ENCODE measurements at places on chromosomes 3 and 15.

DNA sequence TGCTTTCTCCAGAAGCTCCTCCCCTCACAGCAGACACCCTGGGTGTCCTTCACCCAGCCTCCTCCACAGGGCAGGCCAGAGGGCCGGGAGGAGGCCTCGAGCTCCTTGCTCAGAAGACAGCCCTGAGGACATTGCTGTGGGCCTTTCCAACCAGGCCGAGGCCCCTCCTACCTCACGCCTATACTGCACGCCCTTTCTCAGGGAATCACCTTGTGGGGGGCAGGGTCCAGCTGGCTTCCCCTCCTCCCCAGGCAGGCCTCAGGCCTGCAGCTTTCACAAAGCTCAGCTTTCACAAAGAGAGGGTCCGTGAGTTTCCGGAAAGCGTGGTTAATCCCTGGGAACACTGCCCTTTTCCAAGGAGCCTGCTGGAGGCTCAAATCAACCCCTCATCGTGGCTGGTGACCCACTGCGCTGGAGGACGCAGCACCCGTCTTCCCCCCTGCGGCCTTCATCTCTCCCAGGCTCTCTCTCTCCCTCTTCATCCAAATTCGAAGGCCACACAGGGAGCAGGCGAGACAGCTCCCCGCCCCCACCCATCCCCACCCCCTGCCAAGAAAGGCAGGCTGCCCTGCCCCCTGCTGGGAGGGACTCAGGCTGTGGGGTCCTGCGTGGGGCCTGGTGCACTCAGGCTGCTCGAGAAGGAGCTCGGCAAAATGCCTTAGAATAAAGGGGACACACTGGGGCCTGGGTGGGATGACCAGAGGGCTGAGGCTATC lies 79.4 kb downstream of the OCA2 start:
- no peak for DNase-seq

DNA sequence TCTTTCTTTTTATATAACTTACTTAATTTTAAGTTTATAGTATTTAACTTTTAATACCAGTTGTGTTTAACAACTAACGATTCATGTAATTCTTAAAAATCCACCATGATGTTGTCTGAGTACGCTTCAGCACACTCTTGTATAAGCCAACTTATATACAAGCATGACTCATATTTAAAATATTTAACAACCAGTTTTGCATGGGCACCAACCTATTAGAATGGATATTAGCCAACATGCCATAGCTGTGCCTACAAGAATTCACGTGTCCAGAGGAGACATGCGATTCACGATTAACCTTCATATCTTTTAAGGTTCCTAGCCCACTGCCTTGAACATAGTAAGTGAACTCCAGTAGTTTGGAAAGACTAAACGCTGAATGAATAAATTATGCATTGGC lies 1023.2 kb downstream of the TBL1XR1 start:
- no peak for DNase-seq

DNA sequence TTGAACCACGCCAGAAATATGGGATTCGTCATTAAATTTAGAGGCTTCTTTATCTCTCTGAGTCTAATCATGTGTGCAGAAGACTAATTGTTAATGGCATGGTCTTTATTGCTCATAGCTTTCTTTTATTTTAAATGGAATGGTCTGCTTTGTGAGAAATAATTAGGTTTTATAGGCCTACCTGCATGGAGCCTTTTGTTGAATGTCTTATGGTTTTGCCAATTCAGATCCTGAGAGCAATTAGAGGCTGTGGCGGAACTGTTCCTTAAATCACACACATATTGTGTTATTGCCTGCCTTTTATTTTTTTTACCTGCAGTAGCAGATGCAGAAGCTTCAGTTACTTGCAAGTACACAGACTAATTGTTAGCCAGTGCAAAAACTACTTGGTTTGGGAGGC lies 306.2 kb downstream of the NLGN1 start:
- DNase-seq = no peak

- DNase-seq = no peak
Measured at GRCh38 chr3:196236223-196236622, 19.9 kb downstream of the SLC51A start.

DNA sequence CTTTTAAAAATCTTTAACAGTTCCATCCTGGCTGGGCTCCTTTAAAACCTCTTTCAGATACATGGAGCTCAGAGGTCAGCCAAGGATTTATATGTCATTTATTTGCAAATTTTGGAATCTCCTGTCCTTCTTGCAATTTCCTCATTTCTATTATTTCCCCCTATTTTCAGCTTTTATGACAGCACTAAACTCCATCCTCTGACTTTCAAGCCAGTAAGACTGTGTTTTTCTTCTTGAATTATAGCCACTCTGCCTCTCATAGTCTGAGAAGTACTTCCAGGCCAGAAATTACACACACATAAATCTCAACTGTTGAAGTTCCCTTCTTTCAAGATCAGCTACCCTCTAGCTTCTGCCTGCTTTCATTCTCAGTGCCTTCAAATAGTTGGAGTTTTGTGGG lies 73.2 kb downstream of the IQCH start:
- DNase-seq = no peak

- no peak for DNase-seq
Measured at GRCh38 chr3:57080171-57080570, 19.7 kb downstream of the SPATA12 start.

- no peak for DNase-seq
Measured at GRCh38 chr3:134232151-134232550, 18.5 kb downstream of the RYK start.

GRCh38 chr15:74200871-74201419 lies 1.6 kb downstream of the STRA6 start:
- DNase-seq = no peak

- DNase-seq = no peak
Measured at GRCh38 chr3:187098923-187099512, 40.3 kb downstream of the RPL39L start.
